ENCODE measurements at places on chromosomes 6 and 20.

DNA sequence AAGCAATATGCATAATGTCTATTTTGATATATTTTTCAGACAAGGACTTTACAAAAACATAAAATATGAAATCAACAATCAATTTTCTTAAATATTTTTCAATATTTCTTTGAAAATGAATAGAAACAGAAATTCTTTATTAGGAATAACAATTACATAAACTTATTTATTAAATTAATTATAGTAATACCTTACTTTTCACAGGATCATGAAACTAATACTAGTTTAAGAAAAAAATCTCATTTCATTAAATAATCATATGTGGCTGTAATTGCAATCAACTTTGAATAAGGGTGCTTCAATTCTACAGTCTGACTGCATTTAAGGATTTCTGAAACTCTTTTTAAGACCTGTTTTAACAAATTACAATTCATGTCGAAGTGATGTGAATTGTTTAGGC is 26.6 kb downstream of the EPHA7 start:
- DNase-seq, result no peak

GRCh38 chr6:148242180-148242579 is 100.5 kb upstream of the SASH1 start:
- no peak for DNase-seq

GRCh38 chr6:160218810-160219209 is 39.8 kb downstream of the SLC22A2 start:
- no peak for DNase-seq

- no peak for DNase-seq
These were observed 834 bp upstream of the CTSZ start for GRCh38 chr20:59007665-59008511.
